ENCODE measurements at places on chromosomes 1 and 21. TPM values are rescaled to one million over a fixed set of nuclear protein-coding genes. Genes with fewer than 3 reads are reported as not detected.

OR2G6 gene
- total RNA-seq = not detected

OVAAL gene
- not detected for total RNA-seq

PAQR6 gene
- total RNA-seq = 3.0 TPM

RIPPLY3 gene
- not detected for total RNA-seq

S100A6 gene
- total RNA-seq = 467 TPM

ANKRD34A gene
- total RNA-seq = 0.70 TPM

ATP1A2 gene
- 0.26 TPM for total RNA-seq

GCSAML gene
- total RNA-seq = 0.26 TPM

TINAGL1 gene
- not detected for total RNA-seq

QSOX1 gene
- 32.5 TPM for total RNA-seq

TESK2 gene
- total RNA-seq = 7.9 TPM

SH3D21 gene
- total RNA-seq = 2.2 TPM
